ENCODE measurements at places on chromosomes 11 and 22. TPM values are rescaled to one million over a fixed set of nuclear protein-coding genes. Genes with fewer than 3 reads are reported as not detected.

ELMOD1 gene
- not detected for total RNA-seq

GRCh38 chr22:25482868-25483639 is 81.4 kb upstream of the GRK3 start:
- no peak for DNase-seq

DNA sequence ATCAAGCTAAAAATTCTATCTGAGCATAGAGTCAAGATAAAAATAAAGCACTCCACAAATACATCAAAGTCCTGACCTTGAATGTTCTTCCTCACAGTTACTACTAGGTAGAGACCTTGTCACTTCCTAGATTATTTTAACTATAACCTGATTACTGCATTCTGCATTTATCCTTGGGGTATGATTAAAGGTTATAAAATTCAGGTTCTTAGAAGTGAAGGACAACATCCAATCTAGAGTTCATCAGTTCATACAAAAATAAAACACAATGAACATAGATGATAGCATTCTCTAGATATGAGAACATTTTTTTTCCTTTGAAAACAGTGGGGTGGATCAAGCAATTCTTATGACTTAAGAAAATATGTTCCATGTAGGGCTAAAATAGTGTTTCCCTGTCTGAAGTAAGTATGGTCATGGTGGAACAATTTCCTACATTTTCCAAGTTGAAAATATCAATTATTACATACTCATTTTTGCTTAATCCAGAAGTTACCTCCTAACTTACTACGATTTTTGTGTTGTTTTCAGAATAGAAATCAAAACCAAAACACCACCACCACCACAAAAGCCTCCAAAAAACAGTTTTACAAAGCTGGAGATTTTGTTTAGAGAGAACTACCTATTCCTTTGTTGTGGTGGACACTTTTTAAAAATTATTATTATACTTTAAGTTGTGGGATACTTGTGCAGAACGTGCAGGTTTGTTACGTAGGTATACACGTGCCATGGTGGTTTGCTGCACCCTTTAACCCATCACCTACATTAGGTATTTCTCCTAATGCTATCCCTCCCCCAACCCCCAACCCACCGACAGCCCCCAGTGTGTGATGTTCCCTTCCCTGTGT is 112.0 kb upstream of the DDI1 start:
- no peak for DNase-seq

KCTD14 gene
- 0.23 TPM for total RNA-seq

USH1C gene
- not detected for total RNA-seq

DNA sequence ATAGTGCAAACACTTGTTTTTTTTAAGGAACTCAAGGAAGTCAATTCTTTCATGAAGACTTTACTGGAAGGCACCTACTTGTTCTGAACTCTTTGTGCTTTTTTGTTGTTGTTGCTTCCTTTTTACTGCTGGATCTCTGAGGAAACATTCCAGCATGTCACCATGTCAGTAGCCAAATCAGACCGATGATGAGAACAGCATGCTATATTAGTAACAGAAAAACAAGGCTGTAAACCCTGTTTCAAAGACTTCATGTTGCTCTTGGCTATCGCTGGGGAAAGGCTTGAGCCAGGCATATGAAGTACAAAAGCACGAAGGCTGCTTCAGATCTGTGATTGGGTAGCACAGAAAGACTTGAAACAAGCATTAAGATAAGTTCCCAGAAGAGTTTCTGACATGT is 125.6 kb upstream of the SLC5A12 start:
- no peak for DNase-seq

DNA sequence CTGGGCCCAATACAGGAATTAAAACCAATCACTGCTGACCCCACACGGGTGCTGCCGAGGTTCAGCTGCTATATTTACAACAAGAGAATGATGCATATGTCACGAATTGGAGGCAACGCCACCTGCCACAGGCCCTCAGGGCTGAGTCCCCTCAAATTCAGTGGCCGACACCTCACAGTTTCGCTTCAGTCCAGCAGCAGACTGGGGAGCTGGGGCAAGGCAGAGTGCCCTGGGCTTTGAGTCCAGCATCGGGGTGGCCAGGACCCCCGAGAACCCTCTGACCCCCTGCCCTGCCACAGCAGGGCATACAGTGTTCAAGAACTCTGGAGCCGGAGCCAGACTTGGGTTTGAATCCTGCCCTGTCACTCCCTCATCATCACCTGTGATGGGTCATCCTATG is 247.2 kb downstream of the CTTN start:
- DNase-seq: no peak

DNA sequence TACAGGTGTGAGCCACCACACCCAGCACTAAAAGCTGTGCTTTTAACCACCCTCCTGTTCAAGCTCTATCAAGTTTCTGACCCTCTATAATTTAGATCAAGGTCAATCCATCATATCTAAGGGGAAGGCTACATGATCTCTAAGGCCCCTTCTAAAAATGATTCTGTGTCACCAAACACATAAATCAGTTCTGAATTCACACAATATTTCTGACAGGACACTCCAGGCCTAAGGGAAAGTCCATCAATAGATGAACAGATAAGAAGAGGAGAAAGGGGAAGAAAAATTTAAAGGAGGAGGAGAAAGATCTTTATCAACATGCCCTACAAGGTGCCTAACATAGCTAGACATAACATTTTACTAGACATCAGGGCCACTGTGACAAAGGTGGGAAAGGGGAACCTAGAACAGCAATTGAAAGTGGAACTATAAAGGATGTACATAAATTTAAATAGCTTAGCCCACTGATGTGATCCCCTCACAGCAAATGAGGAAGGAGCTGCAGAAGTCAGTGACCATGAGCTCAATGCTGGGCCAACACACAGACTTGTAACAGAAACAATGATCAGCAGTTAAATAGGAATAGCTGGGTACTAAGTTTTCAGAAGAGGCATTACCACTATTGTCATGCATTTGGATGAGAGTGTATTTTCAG is 4.7 kb downstream of the PRCP start:
- no peak for DNase-seq

CDCA5 gene
- 82.0 TPM for total RNA-seq

DNA sequence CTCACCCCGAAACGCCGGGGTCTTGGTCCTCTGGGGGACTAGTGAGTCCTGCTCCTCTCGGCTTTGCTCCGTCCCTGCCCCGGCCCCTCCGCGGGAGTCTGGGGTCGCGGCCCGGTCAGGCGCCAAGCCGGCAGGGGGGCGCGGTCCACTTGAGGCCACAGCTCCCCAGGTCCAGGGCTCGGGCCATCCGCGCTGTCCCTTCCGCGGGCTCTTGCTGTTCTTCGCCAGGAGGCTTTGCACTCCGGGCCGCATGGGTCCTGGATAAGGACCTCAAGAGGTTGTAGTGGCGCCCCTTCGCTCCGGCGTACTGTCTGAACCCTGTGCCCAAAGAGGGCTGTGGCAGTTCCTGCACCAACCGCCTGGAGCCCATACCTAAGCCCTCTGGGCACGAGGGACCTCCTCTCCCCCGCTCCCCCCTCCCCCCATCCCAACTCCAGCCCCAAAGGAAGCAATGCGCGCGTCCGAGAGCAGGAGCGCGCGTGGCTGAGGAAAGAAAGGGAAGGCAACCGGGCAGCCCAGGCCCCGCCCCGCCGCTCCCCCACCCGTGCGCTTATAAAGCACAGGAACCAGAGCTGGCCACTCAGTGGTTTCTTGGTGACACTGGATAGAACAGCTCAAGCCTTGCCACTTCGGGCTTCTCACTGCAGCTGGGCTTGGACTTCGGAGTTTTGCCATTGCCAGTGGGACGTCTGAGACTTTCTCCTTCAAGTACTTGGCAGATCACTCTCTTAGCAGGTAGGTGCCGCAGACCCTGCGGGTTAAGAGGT is at the start of gene ADM:
ADM (plus strand) TSS at position 579 of the 767 bp plus-strand sequence. CDS start 628 bp downstream, outside the sequence.
- DNase-seq: no peak

DNA sequence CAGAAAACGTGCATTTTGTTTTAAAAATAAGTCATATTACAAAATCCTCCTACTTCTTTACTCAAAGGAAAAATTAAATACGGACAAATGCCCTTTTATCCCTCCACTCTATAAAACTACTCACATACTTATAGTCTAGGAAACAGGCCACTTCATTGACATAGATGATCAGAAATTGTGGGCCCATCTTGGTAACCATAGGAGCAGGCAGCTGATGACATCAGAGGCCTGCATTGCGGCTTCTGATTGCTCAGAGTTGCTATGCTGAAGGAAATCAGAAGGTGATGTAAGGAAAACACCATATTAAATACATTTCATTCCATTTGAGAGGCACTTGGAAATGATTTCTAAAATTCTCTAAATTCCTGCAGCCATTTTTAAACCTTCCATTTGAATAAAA is 27.0 kb downstream of the FAM76B start:
- DNase-seq: no peak

DNA sequence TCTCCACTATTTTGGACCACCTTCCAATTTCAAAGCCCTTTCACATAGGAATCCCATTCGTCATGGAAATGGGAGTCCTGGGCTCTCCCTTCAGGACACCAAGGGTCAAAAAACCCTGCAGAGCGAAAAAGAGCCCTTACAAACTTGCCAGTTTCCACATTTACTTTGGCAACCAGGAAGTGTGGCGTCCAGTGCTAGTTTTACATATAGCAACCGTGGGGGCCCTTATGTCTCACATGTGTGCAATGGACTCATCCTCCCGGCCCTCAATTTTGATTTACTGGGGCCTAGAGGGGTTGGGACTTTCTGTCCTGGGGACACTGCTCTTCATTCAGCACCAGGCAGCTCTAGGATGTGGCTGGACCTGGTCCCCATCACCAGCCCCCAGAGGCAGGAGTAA is 33.7 kb downstream of the DAGLA start:
- no peak for DNase-seq

CCDC81 gene
- total RNA-seq: 1.5 TPM

GRCh38 chr11:70089631-70090030 is 11.5 kb downstream of the ANO1 start:
- no peak for DNase-seq

DNA sequence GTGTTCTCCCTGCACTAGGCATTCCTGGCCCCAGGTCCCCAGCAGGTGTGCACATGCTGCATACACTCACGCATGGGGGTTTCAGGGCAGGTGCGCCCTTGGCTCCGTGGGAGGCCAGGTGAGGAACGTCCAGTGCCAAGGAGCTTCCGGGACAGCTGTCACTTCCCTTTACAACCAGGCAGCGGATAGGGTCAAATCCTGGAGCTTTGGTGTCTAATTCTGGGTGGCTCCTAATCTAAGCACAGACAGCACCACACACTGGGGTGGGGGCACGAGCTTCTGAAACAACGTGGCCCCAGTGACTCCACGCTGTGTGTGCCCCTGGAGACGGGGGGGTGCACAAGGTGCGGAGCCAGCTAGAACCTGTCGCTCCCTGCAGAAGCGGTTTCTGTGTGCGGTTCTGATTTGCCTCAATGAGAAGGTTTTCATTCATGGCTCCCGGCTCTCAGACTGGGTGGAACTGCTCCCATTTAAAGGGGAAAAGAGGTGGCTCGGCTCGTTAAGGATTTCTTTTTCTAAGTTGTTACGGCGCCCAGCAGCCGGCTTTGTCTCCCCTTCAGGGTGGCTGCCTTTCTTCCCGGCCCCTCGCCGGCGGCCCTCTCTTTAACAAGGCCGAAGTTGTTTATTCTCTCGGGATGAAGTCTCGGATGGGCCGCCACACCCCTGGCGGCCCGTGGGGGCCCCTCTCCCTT is 5.0 kb downstream of the CCND1 start:
- DNase-seq: no peak

GRCh38 chr11:66188580-66188979 is 79.9 kb upstream of the RAB1B start:
- DNase-seq: no peak

DNA sequence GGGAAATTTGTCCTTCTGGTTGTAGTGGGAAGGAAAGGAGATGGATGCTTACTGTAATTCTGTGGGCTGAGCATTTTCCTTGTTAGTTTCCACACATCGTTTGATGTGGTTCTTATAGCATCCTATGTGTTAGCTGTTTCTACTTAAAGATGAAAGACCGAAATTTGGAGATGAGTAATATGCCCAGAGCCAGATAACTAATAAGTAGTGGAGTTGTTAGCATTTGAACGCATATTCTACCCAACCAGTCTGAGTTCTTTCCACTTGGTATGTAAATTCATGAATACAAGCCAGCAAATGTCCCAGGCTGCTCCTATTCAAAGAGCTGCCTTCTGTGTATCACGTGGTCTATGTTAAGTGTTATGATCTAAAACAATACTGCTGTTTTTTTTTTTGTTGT is 14.6 kb downstream of the SPECC1L start:
- no peak for DNase-seq

GRCh38 chr11:8731647-8732323 is 49.2 kb downstream of the RPL27A start:
- no peak for DNase-seq

GRCh38 chr11:127075758-127076157 is 75.2 kb upstream of the KIRREL3 start:
- no peak for DNase-seq

All from activated T-helper 2 cell treated with anti-CD3 and anti-CD28 coated beads, Interferon-gamma antibody, Interleukin-2, Interleukin-4, amounts not matched to agents 10 μg/mL and 5 μg/mL and 100 μg/mL, durations not matched to agents 14 hours and 24 hours and 36 hours (primary cell).